Kidney (tissue), 22 donors: ENCODE measurements at places on chromosomes 11 and 22. TPM values are rescaled to one million over a fixed set of nuclear protein-coding genes. Genes with fewer than 3 reads are reported as not detected.

GRCh38 chr11:119418759-119419158 lies 4.2 kb downstream of the THY1 start:
- no peak for DNase-seq
- H3K27ac ChIP-seq = no peak overlapping the region

DNA sequence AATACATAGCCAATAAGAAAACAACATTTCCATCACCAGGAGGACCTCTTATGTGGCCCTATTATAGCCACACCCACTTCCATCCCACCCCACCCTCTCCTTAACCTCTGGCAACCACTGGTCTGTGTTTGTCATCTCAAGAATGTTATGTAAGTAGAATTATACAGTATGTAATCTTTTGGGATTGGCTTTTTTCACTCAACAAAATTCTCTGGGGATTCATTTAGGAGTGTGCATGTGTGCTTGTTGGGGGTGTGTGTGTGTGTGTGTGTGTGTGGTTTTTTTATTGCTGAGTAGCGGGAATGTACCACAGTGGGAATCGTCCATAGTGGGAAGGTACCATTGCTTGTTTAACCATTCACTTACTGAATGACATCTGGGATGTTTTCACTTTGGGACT lies 5.2 kb downstream of the KCNJ5 start:
- no peaks in the 10 kb centered on the region for H3K4me1 ChIP-seq
- H3K27ac ChIP-seq = no peak overlapping the region
- no peaks in the 10 kb centered on the region for H3K27me3 ChIP-seq
- H3K36me3 ChIP-seq = no peaks in the 10 kb centered on the region
- DNase-seq = no peak

DNA sequence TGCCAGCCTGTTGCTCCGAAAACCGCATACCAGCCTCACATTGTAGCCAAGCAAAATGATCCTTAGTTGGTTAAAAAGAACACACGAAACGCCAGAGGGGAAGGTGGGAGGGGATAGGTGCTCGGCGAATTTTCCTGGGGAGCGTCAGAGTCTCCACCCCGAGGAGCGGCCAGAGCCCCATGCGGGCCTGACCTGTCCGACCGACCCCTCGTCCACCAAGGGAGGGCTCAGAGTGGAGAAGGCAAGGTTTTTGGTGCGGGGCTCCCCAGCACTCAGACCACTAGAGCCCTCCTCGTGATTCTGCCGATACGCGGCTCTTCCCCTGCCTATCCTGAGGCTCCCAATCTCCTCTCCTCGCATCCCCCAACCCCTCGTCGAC lies 39.6 kb downstream of the DIXDC1 start:
- H3K4me1 ChIP-seq = peaks cover 10% of the 10 kb centered on the region
- H3K4me3 ChIP-seq = peak overlapping the region; percentile 53
- H3K27me3 ChIP-seq = no peaks in the 10 kb centered on the region
- peak overlapping the region; percentile 70 for H3K27ac ChIP-seq
- peak; percentile 21 for DNase-seq

- no peaks in the 10 kb centered on the region for H3K36me3 ChIP-seq
- no peak for DNase-seq
- H3K27me3 ChIP-seq = no peaks in the 10 kb centered on the region
- no peaks in the 10 kb centered on the region for H3K4me1 ChIP-seq
- no peak overlapping the region for H3K27ac ChIP-seq
Observed at GRCh38 chr11:49499117-49499516, 290.7 kb upstream of the FOLH1 start.

- peaks cover 2% of the 10 kb centered on the region for H3K4me1 ChIP-seq
- H3K4me3 ChIP-seq = no peak overlapping the region
- no peaks in the 10 kb centered on the region for H3K27me3 ChIP-seq
- H3K36me3 ChIP-seq = peaks cover 41% of the 10 kb centered on the region
- no peak overlapping the region for H3K27ac ChIP-seq
Observed at GRCh38 chr11:72688929-72689328, 14.7 kb upstream of the PDE2A start.

DNA sequence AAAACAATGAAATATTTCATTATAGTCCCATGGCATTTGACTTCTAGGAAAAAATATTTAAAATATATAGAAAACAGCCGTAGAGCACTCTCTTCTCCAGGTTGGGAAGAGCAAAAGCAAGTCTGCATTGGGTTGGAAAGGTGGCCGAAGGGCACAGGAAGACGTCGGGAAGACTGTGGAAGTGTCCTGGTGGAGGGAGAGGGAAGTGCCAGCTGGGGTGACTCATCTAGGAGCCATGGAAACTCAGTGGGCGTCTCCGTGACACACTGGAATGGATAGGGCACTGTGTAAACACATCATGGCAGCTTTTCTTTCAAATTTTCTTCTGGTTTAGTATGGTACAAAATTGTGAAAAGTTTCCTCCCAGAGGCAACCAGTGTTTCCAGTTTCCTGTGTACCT lies 12.7 kb downstream of the GTPBP1 start:
- no peaks in the 10 kb centered on the region for H3K27me3 ChIP-seq
- DNase-seq = no peak
- H3K36me3 ChIP-seq = peaks cover 36% of the 10 kb centered on the region
- no peak overlapping the region for H3K27ac ChIP-seq
- no peak overlapping the region for H3K4me3 ChIP-seq

GRCh38 chr22:49019737-49020713 lies 807.6 kb downstream of the BRD1 start:
- H3K36me3 ChIP-seq = no peaks in the 10 kb centered on the region
- no peak overlapping the region for H3K4me3 ChIP-seq
- H3K27me3 ChIP-seq = no peaks in the 10 kb centered on the region
- no peak for DNase-seq
- no peak overlapping the region for H3K27ac ChIP-seq

DNA sequence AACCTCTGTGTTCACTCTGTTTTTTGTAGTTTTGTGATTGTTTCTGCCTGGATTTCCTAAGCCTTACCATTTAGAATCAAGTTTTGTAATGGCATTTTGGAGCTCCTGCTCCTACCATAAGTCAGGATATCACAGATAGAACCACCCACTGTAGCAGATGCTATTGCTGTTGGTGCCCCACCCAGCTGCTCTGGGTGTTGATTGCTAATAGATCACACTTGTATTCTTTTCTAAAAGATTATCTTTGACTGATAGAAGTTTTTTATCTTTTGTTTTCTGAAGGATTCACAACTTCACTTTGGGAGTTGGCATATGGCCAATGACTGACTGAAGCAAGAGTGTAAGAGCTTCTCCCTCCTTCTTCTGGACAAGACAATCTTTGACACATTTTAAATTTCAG lies 76.0 kb downstream of the EHF start:
- no peaks in the 10 kb centered on the region for H3K4me1 ChIP-seq
- H3K27me3 ChIP-seq = no peaks in the 10 kb centered on the region
- no peak for DNase-seq
- H3K4me3 ChIP-seq = no peak overlapping the region
- no peaks in the 10 kb centered on the region for H3K36me3 ChIP-seq

DNA sequence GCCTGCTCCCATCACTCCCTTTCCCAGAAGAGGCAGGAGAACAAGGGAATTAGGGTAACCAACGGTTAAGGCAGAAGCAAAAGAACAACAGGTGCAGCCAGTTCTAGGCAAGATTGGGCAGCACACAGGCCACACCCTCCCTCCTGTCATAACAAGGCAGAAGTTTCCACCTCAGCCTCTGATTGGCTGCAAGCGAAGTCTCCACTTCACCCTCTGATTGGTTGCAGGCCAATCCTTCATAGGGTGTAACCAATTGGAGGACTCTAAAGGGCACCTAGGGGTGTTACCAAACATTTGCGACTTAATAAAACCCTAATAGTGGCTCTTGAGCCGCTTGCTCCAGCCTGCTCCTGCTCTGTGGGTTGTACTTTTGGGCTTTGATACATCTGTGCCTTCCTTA lies 153.8 kb downstream of the CACNA1I start:
- no peaks in the 10 kb centered on the region for H3K27me3 ChIP-seq
- no peak overlapping the region for H3K27ac ChIP-seq
- no peak for DNase-seq

GRCh38 chr11:58807343-58807742 lies 37.2 kb downstream of the GLYATL2 start:
- no peaks in the 10 kb centered on the region for H3K27me3 ChIP-seq
- DNase-seq = no peak
- no peak overlapping the region for H3K27ac ChIP-seq
- no peak overlapping the region for H3K4me3 ChIP-seq
- no peaks in the 10 kb centered on the region for H3K4me1 ChIP-seq

GRM5 gene
- total RNA-seq = 0.63 TPM

MRGPRF gene
- total RNA-seq = 9.3 TPM

CCDC89 gene
- 3.7 TPM for total RNA-seq
